Activated CD8-positive, alpha-beta T cell treated with anti-CD3 and anti-CD28 coated beads, Interleukin-2, amount 10 ng/mL, durations not matched to agents 7 days and 5 days (primary cell): ENCODE measurements at places on chromosomes 11 and 22. TPM values are rescaled to one million over a fixed set of nuclear protein-coding genes. Genes with fewer than 3 reads are reported as not detected.
A peak's percentile ranks its signal among the peaks of the same experiment; 100 is the strongest.

DNA sequence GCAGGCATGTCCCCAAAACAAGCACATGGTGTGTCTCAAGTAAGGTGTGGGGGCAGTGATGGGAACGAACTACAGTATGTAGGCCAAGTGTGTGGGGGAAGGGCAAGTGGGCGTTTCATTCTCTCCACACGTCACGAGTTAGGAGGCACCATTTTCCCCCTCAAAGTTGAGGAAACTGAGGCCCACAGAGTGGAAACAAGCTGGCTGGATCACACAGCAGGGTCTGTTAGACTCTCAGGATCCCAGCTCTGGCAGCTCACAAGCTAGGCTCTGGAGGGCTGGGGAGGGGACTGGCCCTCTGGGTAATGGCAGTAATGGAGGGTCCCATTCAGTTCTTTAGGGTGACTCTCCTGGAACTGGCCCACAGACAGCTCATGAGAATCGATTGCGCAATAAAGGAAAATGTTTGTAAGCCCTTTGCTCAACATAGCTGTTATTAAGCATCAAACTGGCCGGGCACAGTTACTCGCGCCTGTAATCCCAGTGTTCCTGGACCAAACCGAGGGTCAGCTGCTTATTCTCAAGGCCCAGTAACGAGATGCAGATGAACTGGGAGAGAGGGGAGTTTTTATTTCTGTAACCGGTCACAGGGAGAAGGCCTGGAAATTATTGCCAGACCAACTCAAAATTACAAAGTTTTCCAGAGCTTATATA, 24.1 kb upstream of the TUB start:
- H3K4me1 ChIP-seq, result no peaks in the 10 kb centered on the region
- no peaks in the 10 kb centered on the region for H3K27me3 ChIP-seq
- no peak overlapping the region for H3K4me3 ChIP-seq
- no peaks in the 10 kb centered on the region for H3K36me3 ChIP-seq

DNA sequence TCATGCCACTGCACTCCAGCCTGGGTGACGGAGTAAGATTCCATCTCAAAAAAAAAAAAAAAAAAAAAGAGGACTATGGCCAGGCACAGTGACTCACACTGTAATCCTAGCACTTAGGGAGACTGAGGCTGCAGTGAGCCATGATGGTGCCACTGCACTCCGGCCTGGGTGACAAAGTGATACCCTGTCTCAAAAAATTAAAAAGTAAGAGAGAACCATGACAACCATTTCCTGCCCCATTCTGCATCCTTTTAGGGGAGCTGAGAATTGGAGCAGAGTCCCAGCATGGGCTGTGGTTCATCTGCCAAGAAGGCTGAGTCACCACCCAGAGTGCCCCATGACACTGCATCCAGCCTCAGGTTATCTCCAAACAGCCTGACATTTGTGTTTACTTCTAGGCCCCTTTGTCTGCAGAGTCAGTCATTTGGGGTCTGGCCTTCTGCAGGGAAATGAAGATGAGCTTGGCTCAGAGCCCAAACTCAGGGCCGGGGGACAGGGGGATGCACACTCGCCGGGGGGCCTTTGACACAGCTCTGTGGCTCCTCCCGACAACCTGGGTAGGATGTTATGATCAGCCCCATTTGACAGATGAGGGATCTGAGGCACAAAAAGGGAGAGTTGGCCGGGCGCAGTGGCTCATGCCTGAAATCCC, 4.7 kb downstream of the CSDC2 start:
- no peak overlapping the region for H3K4me3 ChIP-seq
- no peaks in the 10 kb centered on the region for H3K36me3 ChIP-seq
- peak; percentile 45 for DNase-seq
- H3K27ac ChIP-seq, result no peak overlapping the region
- H3K27me3 ChIP-seq, result peaks cover 15% of the 10 kb centered on the region
- peaks cover 4% of the 10 kb centered on the region for H3K4me1 ChIP-seq

DNA sequence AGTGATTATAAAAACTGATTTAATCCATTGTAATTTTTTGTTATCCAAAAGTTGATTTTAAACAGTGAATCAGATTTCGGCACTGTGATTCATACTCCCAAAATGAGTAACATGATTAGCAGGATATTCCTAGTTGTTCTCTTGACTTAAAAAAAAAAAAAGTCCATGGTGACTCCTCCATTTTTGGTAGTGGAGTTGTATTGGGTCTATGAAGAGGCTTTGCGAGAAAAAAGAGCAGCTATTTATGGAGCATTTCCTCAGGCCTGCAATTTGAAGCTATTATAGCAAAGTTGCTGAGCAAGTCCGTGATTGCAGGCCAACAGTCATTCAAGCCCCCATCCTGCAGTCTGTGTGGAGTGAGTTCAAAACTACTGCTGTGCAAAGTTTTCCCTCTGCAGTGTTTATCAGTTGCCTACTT, 28.8 kb downstream of the YAP1 start:
- no peaks in the 10 kb centered on the region for H3K36me3 ChIP-seq
- H3K4me3 ChIP-seq, result no peak overlapping the region
- H3K27ac ChIP-seq, result no peak overlapping the region

OR51I1 gene
- not detected for total RNA-seq

NDUFV1 gene
- 258 TPM for total RNA-seq

ELFN2 gene
- total RNA-seq, result 0.05 TPM
